Activated CD4-positive, alpha-beta memory T cell treated with anti-CD3 and anti-CD28 coated beads, Interleukin-2, amount 10 ng/mL, durations not matched to agents 7 days and 5 days (primary cell): ENCODE measurements at places on chromosomes 3 and 15. TPM values are rescaled to one million over a fixed set of nuclear protein-coding genes. Genes with fewer than 3 reads are reported as not detected.

GRCh38 chr3:115581362-115582135, 41.8 kb upstream of the GAP43 start:
- no peak for DNase-seq

The OR5K2 gene
- not detected for total RNA-seq

- no peak for DNase-seq
These were observed 63.0 kb downstream of the HES1 start for GRCh38 chr3:194198938-194199337.

GRCh38 chr3:157265931-157266330, 106.0 kb upstream of the CCNL1 start:
- DNase-seq: no peak

DNA sequence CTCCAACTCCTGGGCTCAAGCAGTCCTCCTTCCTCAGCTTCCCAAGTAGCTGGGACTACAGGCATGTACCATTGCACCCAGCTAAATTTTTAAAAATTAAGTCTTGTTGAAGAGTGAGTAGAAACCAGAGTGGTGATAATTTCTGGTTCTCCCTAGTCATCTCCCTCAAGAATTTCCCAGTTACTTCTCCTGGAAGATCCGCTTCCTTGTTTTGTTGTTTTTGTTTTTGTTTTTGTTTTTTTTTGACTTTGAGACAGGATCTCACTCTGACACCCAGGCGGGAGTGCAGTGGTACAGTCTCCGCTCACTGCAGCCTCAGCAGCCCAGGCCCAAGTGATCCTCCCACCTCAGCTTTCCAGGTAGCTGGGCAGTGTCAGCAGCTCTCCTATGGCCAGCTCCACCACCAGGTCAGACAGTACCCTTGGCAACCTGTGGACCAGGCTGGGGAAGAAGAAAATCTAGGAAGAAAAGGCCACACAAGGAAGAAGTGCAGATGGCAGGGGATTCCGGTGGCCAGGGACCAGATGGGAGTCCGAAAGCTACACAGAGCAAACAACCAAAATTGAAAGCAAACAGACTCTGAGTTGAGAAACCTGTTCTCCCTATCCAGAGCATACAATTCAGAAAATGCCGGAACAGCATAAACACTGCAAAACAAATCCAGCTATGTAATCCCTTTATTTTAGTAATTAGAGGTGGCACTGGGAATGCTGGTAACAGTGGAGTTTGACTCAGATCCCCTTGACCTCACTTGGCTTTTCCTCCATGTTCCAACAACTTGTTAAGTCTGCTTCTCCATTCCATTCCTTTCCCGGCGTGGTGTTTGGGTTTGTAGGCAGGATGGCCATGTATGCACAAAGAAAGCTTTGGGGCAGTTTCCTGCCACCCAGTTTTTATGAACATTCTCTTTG, 266.6 kb upstream of the CTDSPL start:
- DNase-seq: no peak

- no peak for DNase-seq
These were observed 52.8 kb upstream of the FAM98B start for GRCh38 chr15:38401106-38401505.

DNA sequence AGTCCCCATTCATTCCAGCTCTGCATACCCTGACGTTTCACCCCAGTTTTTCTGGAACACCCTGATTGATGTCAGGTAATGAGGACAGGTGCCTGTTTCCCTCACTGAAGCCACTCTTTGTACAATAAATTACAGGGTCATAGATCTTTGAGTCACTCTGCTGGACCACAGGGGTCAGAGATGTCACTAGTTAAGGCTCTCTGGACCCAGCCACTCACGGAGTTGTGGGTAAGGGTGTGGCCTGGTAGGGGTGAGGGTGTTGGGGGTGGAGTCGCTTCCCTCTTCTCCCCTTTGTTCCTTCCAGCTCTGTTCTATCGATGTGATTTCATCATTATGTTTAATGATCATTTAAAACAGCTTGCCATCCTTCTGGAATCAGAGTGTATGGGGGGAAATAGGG, 512 bp downstream of the IQCF5 start:
- no peak for DNase-seq
